Activated T-helper 2 cell treated with anti-CD3 and anti-CD28 coated beads, Interferon-gamma antibody, Interleukin-2, Interleukin-4, amounts not matched to agents 10 μg/mL and 5 μg/mL and 100 μg/mL, durations not matched to agents 14 hours and 24 hours and 36 hours (primary cell): ENCODE measurements at places on chromosomes 1 and 21.

DNA sequence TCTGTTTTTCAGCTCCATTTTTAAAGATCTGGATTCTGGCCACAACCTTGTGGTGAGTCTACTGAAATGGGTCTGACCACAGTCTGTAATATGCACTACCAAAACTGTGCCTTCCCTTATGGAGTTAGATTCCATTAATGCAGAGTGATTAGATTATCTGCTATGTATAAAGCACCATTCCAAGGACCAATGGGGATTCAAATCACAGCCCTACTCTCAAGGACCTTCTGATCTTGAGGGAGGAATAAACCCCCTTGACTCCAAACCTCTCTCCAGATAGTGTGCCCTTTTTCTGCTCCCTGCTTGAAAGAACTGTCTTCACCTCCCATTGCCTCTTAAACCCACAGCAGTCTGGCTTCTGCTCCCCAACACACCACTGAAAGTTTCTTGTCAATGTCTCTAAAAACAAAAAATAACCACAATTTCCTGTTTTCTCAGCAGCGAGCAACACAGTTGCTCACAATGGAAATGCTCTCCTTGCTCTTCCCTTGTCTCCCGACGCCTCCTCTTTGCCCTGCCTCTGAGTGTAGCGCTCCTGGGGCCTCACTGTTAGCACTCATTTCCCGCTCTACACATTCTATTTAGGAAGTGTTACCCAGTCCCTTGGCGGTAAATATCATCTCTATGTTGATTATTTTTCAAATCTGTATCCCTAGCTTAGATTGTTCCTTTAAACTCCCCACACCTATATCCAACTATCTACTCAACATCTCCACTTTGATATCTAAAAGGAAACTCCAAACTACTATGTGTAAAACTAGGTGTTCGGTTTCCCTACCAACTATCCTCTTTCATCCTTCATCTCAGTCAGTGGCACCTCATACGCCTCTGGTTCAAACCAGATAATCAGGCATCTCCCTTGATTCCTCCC, 13.6 kb downstream of the PCNX2 start:
- DNase-seq, result peak; percentile 36

DNA sequence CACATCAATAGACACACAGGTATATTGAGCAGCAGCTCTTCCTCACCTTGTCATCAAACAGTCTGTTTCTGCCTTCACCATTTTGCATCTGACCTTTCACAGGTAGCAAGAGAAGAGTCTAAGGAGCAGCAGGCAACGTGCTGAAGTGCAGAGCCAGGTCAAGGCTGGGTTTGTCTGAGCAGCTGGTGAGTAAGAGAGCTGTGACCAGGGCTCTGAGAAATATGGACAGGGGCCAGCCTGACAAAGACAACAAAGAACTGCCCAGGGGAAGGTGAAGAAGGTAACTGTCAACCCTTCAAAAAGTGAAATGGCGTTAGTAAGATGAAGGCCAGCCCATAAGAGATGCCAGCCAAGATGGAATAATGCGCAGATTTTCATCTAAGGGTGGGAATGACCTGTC, 58.9 kb upstream of the LRRC8D start:
- no peak for DNase-seq

DNA sequence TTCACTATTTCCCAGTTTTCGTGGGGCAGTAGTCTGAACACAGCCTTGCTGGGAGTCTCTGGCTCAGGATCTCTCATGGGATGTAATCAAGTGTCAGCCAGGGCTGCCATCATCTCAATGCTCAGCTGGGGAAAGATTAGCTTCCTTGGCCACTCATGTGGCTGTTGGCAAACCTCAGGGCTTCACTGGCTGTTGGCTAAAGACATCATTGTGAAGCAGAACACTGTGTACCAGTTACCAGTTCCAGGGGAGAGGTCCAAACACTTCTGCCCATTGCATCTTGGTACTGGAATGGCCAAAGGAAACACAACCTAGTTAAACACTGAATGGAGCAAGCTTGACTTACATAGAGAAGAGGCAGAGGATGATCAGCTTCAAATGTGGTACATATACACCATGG, 33.7 kb downstream of the AADACL4 start:
- no peak for DNase-seq

DNA sequence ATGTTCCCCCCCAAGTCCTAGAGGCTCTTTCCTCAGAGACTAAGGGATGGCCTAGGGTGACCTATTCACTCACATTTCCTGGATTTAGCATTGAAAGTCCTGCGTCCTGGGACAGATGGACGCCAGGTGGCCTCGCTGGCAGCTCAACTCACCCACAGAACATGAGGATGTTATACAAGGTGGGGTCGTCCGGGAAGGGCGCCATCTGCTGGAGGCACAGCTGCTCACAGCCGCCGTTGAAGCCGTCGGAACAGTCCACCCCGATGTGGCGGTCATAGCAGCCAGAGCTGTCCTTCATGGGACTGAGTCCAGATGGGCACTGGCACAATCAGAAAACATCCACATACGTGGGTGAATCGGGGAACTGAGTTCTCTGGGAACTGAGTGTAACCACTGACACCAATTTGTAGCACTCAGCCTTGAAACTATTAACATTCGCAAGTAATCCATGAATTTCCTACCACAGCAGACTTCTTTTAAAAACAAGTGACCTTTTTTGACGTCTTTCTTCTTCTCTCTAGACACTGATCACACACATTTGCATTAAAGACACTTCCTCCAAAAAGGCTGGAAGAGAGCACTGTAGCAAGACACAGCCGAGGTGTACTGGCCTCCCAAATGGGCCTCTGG, 215.4 kb downstream of the ASTN1 start:
- peak; percentile 8 for DNase-seq

GRCh38 chr1:200161801-200162200, 134.3 kb downstream of the NR5A2 start:
- no peak for DNase-seq

GRCh38 chr1:183106166-183106565, 79.9 kb upstream of the LAMC2 start:
- DNase-seq, result no peak

DNA sequence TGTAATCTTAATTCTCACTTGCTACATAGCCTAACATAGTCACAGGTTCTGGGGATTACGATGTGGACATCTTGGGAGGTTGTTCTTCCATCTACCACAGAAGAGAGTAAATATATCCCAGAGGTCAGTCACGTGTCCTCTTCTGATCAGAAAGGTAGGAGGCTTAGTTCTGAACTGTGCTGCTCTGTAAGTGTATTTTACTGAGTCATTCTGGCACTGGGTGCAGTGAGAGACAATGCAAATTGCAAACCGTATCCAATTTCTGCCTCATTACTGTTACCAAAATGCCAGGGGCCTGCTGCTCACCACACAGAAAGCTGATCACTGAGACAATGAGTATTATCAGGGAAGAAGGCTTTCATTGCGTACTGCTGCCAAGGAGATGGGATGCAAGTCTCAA, 104.0 kb downstream of the GABPA start:
- DNase-seq, result no peak

DNA sequence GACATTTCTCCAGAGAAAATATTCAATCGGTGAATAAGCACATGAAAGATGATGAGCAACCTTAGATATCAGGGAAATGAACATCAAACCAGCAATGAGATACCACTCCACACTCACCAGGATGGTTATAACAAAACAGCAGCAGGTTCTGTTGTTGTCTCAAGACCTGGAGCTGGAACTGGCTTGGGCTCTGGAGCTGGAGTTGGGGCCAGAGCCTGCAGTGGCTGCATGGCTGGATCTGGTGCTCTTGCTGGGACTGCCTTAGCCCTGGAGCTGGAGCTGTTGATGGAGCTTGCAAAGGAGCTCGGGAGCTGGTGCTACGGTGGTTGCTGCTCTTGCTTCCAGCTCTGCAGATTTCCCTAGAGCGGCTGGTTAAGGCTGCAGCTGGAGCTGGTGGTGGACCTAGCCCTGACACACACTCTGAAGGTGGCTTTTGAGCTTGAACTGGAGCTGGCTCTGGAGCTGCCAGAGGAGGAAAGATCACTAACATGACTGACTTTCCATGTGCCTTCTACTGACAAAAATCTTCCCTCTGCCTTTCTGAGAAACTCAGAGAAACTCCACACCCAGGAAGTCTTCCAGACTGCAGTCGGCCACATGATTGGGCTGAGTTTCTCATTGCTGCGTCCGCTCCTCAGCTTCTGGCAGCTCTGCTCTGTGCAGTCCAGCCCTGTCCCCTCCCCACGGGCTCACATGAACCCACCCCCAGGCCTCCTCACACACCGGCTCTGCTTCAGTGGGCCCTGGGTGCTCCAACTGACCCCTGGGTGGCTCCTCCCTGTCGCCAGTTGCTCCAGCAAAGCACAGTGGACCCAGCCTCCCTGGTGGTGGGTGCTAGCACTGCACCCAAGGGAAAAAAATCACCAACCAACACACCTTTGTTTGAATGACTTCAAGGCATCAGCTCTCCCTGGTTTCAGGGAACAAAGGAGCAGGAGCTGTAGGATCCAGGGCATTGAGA, 139.1 kb upstream of the FMN2 start:
- no peak for DNase-seq
